ENCODE measurements at places on chromosomes 2 and 18.

DNA sequence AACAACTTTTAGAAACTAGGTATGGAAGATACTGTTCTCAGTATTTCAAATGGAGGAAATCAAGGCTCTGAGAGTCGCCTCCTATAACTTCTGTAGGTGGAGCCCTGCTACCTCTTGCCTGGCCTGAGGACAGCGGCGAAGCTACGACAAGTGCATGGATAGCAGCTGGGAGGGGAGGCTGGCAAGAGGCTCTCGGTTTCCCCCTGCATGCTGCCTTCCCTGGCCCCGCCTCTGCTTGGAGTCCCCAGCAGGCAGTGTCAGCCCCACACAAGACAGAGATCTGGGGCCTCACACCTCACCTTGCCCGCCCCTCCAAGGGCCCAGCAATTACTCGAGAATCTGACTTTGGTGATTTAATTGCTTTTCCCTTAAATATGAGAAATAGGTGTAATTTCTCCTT, 107.6 kb upstream of the POU3F3 start:
- no peak for DNase-seq

- DNase-seq, result no peak
Measured at GRCh38 chr18:5527603-5528002, 16.2 kb downstream of the EPB41L3 start.

- no peak for DNase-seq
Measured at GRCh38 chr2:126835831-126836230, 62.9 kb upstream of the TEX51 start.

GRCh38 chr2:105795575-105795934, 50.8 kb downstream of the NCK2 start:
- no peak for DNase-seq

DNA sequence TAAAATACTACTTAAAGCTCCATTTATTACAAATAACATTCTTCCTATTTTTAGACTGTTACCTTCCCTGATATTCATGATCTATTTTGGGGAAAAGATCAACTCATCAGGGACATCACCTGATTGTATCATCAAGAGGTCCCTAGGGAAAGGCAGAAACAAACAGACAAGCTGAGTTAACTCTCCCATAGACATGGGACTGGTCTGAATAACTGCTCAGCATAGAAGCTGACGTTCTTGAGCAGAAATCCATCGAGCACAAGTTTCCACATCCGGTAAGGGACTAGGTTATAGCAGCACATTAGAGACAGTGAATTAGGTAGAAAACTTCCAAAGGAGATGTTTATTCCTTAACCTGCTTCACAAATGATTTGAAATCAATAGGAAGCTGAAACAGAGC, 1100.4 kb upstream of the SLC39A10 start:
- DNase-seq, result no peak

DNA sequence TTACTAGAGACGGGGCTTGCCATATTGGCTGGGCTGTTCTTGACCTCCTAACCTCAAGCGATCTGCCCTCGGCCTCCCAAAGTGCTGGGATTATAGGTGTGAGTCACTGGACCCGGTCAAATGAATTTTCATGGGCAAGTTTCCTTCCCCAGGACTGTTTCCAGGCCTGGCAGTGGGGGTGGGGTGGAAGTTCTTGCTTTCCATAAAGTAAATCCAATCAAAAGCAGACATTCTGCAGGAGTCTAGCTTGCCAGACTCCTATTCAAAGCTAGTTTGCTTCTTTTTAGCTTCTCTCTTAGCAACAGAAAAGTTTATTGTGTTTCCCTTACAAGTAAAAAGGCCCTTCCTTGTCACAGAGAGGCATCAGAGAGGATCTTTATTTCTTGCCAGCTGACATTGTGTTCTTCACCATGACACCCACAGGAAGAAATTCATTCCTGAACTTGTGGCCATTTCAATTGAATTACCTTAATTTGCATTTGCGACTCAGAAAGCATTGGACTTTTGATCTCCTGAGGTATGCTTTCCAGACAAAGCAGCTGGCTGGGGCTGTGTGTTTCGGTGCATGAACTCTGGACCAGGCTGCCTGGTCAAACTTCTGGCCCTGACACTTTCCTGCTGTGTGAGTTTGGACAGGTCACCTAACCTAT, 37.9 kb downstream of the LYPD1 start:
- no peak for DNase-seq

GRCh38 chr18:68564351-68564750, 150.6 kb downstream of the TMX3 start:
- no peak for DNase-seq

GRCh38 chr2:52445686-52446085, 1321.9 kb upstream of the CHAC2 start:
- no peak for DNase-seq

DNA sequence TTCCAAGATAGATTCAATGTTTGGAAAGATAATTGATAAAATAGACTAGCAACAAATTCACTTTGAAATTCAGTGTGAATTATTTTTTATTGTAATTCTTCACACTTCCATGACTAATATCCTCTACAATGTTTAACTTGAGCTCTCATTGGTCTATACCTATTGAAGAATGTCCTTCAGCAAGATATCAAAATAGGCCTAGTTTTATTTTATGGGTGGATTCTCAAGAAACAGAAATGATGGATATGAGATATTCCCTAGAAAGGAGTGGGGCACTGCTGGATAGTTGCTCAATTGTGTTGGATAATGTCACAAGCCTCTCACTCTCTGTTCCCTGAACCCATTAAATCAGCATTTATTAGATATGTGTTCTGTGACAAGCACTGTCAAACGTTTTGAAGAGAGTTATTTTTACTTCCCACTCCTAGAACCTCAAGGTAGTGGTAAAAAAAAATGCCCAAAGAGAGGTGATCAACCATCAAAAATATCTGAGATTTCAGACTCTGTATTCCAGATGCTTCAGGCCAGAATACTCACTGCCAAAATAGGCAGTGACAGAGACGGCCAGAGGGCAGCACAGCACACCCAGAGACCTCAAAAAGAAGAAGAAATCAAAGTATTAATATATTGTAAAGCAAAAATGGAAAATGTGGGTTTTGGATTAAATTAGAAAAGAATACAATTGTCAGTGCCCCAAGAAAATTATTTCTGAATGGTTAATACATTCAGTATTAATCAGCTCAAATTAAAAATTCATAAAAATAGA, 87.5 kb downstream of the TRIB2 start:
- DNase-seq, result no peak

GRCh38 chr2:183224948-183225347, 100.7 kb downstream of the NUP35 start:
- no peak for DNase-seq

GRCh38 chr2:31232586-31232985, 1.4 kb upstream of the EHD3 start:
- no peak for DNase-seq

GRCh38 chr2:170660409-170660808, 54.7 kb upstream of the SP5 start:
- DNase-seq, result no peak

GRCh38 chr2:127573771-127574170, 38.3 kb downstream of the MYO7B start:
- DNase-seq, result no peak

- no peak for DNase-seq
Measured at GRCh38 chr2:195741191-195741590, 84.2 kb downstream of the SLC39A10 start.

DNA sequence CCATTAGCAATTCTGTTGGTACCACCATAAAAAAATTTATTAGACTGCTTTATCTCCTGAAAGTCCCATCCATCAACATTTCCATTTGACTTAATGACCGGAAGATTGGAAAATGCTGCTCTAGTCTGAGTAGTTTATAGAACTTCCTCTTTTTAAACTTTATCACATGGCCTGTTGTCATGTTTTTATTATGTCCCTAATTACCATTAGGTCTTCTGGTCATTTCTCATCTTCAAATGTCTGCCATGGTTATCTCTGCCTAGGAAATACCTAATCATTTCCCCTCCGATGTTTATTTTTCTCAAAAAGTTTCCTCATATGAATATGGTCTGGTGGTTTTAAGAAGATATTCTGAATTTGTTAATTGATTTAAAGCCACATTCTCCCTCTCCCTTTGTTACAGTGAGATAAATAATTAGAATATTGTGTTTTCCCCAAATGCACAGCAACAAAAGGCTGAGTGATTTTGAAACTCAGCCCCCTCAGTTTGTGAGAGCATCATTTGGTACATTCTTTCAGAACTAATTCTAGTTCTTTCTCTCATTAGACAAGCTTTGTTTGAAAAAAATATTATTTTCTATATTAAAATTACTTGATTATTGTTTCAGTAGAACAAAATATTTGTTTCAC, 317.1 kb upstream of the ST6GAL2 start:
- no peak for DNase-seq

GRCh38 chr18:58977801-58978200, 113.1 kb downstream of the ZNF532 start:
- DNase-seq, result no peak

DNA sequence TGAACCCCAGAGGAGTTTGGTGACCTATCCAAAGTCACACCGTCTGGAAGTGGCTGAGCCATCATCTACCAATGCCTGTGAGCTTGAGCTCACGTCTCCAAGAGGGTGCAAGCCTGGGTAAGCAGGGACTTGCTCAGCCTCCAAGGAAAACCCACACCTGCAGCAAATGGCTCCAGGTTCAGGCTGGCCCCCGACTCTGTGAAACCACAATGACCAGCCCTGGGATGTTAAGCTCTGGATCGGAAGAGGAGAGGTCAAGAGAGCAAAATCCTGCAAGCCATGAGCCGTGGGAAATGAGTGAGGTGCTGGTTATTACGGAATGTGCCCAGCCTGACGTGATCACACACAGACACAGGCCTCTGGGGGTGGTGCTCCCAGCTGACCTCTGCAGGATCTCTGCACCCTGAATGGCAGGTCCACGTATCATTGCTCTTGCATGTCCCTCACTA, 94.1 kb upstream of the OTOS start:
- no peak for DNase-seq

DNA sequence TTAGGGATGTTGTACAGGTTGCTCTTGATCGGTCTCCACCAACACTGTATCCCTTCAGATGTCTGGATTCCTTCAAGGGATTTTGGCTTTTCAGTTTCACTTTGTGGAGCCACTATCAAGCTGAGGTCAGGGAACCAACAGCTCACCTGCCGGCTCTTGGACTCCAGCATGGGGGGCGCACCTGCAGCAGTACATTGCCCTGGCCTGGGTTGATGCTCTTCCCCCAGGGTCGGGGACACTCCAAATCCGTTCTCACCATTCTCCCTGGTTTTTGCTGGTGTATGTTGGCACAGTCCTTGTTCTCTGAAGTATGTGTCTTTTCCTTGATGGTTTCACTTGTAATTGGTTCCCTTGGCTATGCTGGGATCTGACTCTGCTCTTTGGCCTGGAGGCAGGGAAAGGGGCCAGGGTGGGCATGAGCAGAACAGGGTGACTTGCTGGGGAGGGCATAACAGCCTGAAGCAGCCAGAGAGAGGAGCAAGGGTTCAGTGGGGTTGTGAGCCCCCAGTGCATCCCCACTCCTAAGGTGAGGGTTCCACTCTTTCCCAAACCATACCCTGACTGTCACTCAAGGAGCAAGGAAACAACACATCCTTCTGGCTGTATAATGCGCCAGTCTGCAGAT, 5.1 kb downstream of the ARHGEF4 start:
- DNase-seq, result no peak

DNA sequence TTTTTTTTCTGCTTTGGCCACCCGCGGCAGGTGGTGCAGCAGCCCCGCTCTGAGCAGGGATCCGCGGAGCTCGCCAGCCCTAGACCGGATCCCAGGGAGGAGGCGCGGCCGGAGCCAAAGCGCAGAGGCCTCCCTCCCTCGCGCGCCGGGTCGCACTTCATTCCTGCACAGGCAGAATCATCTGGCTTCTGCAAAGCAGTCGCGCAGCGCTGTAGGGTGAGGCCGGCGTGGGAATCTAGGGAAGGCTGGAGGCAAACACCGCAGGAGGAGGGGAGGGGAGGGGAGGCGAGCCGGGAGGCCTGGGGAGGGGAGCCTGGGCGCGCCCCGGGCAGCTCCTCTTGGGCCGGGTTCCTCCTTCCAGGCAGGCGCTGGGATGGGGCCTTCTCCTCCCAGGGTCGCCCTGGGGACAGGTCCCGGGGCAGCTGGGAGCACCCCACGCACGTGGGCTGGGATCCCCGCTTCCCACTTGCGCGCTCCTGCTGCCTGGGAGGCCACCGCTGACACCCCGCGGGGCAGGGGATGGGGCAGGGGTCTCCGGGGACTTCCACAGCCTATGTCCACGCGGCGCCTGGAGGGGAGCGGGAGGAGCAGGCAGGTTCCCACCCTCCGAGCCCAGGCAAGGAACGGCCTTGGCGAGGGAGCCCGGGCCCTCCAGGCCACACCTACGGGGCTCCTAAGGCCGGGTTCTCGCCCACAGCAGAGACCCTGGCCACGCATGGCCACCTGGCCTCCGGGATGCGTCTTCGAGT, 45.0 kb downstream of the MBP start:
- no peak for DNase-seq

- no peak for DNase-seq
Measured at GRCh38 chr2:201790989-201791388, 10.3 kb upstream of the ALS2 start.

DNA sequence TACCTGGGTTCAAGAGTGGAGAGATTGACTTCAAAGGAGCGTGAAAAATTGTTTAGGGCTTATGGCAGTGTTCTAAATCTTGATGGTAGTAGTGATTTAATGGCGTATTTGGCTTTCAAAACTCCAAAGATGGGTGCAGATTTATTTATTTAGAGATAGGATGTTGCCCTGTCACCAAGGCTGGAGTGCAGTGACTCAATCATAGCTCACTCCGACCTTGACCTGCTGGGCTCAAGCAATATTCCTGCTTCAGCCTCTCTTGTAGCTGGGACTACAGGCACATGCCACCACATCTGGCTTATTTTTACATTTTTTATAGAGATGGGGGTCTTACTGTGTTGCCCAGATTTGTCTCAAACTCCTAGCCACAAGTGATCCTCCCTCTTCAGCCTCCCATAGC, 52.5 kb downstream of the FAM117B start:
- no peak for DNase-seq

- no peak for DNase-seq
Measured at GRCh38 chr2:38427936-38428335, 50.9 kb upstream of the ATL2 start.

GRCh38 chr2:112666761-112667122, 21.0 kb downstream of the SLC20A1 start:
- no peak for DNase-seq

DNA sequence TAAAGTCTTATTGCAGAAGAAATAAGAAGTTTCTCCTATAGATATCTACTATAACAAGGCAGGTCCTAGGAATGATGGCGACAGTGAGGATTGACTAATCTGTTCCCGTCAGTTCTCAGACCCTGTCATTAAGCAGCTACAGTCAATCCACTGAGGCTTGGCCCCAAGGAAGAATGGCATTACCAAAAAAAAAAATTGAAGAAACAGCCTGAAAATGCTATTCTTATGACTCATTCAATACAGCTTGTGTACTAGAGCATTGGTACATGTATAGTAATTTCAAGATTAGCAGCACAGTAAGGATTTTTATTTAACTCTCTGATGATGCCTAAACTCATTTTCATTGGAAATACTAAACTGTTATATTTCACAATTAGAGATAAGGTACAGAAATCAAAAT, 1096.1 kb upstream of the NXPH2 start:
- no peak for DNase-seq

- DNase-seq, result no peak
Measured at GRCh38 chr2:193985272-193985671, 1671.8 kb upstream of the SLC39A10 start.

- DNase-seq, result no peak
Measured at GRCh38 chr2:69817729-69818501, 11.5 kb upstream of the GMCL1 start.

- no peak for DNase-seq
Measured at GRCh38 chr2:238801791-238802190, 46.1 kb upstream of the TWIST2 start.

- no peak for DNase-seq
Measured at GRCh38 chr2:165505514-165505913, 36.0 kb downstream of the CSRNP3 start.
